Kasumi-1 (cell line): ENCODE measurements at places on chromosomes 7 and 10.

DNA sequence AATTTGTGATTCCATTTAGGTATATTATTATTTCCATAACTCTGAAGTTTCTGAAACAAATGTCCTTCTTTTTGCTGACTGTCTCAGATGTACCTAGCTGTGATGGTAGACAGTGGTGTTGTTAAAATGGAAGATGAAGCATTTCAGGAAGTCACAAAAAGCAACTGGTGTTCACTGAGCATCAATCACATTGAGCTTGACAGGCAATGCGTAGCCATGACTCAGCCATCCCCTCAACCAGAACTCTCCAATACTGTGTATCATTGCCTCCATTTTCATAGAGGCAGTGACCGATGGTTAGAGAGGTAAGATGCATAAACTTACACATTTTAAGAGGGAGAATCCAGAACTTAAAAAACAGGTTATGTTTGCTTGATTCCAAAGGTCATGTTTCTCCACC, 434.0 kb downstream of the INHBA start:
- no peak for DNase-seq

GRCh38 chr10:95397747-95398146, 106.9 kb upstream of the PDLIM1 start:
- no peak for DNase-seq

DNA sequence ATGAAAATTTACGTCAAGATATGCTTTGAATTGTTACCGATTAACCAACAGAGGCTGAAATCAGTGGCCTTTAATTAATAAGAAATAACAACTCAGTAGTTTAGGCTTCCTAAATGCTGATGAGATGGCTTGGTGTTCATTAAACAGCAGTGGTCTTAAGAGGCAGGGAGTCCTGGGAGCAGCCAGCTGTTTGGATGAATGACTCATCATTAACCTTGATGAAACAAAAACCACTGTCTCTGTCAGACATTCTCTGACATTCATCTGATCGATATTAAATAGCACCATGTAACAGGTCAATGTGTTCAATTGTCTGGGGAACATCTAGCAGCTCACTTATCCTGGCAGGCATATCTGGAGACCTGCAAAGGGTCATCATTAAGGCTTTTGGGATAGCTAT, 234.2 kb upstream of the LRRN3 start:
- no peak for DNase-seq

GRCh38 chr10:44178281-44178680, 206.6 kb downstream of the CXCL12 start:
- DNase-seq: no peak

DNA sequence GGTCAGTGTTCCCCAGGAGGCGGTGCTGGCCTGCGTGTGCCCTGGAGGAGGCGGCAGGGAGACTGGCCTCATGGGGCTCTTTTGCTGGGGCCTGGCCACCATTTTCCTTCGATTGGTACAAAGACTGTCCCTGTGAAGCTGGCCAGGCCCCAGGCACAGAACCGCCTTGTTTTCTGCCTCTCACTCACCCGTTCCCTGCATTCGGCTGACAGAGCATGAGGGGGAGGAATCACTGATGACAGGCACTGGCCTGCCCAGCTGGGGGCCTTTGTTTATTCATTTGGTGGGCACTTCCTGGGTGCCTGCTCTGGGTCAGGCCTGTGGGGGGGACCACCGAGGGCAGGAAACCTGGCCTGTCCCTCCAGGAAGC, 139.2 kb downstream of the FAM53B start:
- DNase-seq: no peak

DNA sequence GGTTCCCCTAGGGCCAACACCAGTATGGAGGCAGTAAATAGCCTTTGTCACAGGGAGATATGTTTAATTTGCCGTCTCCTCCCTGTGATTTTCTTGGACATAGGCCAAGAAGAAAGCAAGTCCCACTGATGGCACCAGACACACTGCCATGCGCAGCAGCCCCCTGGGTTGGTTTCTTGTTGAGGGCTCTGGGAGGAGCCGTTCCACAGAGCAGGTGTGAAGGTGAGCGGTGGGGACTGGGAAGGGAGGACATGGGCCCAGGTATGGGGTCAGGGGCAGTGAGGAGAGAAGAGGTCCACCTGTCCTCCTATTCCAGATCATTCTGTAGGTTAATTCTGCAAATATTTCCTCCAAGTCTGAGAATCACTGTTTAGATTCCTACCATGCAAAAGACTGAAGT, 376.1 kb downstream of the PLXNA4 start:
- DNase-seq: no peak

DNA sequence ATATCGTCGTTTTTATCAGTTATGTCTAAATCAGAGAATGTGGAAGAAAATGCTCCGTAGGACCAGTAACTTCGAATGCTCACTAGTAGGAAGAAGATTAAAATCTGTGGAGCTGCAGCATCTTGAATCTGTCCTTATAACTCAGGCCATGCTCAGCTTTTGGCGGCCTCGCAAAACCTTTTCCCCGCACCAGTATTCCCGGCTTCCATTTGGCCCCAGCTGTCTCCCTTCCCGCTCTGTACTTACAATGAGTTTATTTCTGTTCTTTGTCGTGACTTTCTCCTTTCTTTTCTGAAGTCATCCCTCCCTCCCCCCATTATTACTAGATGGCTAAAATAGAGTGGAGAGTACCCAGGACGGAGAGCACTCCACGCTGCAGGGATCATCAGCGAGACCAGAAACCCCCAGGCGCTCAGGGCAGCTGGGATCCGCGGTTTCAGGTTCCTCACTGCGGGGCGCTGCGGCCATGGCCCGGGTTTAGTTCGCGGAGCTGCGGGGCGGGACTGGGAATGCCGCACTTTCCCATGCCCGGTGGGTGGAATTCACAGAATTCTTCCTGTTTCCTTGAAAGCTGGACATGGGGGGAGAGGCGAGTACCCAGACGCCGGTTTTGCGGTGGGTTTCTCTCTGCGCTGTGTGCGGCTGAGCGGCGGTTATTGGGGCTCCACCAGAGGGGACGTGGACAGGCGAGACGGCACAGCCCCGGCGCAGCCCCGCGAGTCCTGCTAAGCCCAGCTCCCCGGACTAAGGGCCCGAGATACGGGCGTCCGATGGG, 183.5 kb downstream of the POM121L12 start:
- DNase-seq: no peak

DNA sequence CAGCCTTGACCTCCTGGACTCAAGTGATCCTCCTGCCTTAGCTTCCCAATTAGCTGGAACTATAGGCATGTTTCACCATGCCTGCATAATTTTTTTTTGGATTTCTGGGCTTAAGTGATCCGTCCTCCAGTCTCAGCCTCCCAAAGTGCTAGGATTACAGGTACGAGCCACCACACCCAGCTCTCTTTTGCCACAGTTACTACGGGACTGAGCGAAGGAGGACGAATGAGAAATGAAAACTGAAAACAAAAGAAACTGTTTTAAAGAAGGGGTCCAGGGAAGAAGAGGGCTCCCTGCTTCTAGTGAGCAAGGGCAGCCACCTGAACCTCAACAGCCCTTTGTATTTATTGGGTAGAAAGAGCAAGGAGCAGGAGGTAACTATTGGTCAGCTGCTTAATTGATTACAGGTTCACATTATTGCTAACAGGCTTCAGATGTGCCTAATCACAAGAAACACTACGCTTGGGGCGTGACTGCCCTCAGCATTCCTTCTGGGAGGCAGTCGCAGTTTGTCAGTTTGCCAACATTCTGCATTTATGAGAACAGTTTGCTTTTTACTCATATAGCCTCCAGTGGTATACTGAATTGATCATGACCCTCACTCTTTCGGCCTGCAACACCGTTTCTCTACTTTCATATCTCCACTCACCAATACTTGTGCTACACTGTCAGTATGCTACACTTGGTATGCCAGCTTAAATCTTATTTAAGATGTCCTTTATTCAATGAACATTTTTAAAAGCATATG, 676.8 kb downstream of the DNAJB9 start:
- DNase-seq: no peak

DNA sequence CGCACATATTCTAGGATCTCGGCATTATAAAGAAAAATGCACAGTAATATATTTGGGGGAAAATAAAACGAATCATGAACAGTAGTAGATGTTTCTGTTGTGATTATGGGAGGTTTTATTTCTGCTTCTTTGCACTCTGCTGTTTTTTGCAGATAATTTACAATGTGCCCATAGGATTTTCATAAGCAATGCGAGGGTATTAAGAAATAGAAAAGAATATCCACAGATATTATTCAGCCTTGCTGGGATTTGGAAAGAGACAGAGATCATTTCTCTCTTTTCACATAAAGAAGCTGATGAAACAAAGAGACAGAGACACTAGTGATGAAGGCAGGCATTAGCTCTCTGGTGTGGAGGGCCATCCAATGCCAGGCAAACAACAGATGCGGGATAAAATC, 158.6 kb downstream of the KCNMA1 start:
- no peak for DNase-seq
